ENCODE measurements at places on chromosomes 7 and 10.

- DNase-seq = no peak
Measured at GRCh38 chr10:132678436-132679216, 107.3 kb downstream of the NKX6-2 start.

- no peak for DNase-seq
Measured at GRCh38 chr7:27491534-27491933, 171.1 kb downstream of the HIBADH start.

DNA sequence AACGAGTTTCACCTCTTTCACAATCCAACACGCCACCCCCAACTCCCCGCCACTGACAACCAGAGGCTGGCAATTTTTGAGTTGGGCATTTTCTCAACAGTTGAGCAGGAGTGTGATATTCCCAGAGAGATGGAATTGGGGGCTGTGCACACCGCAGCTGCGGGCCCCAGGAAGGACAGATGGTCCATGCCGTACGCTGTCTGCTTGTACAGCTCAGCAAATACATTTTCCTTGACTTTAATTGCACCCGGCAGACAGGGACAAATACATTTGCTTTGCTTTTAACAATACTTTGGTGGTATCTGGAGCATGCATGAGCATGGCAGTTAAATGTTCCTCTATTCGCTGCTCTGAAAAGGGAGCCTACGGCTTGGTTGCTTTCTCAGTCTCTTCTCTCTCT, 354.2 kb upstream of the DPP6 start:
- DNase-seq = no peak

- no peak for DNase-seq
Measured at GRCh38 chr7:77766801-77767605, 31.2 kb downstream of the TMEM60 start.

GRCh38 chr10:126017961-126018560, 121.7 kb downstream of the FANK1 start:
- no peak for DNase-seq

DNA sequence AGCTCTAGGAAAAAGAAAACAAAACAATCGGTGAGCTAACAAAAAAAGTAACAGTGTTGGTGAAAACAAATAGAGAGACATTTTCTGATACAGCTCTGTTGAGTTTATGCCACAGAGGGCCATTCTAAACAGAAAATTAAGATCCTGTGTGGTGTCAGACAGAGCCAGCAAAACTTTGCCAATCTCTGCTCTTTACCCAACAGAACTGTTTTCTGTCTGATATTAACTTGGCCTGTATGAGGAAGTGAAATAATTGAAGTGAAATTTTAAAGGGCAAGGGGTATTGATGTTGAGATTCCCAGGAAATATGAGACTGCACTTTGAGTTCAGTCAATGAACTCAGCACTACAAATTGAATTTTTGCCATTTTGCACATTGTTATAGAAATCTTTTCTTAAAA, 101.0 kb downstream of the AOAH start:
- no peak for DNase-seq

- peak; percentile 86 for DNase-seq
Measured at GRCh38 chr10:80453842-80454512, at the start of gene TSPAN14. Gene TSPAN14, plus strand, starts transcription at chr10:80454310. Its CDS starts 34,924 bp downstream, at chr10:80489234.

GRCh38 chr10:69961881-69962745, 90.5 kb upstream of the MACROH2A2 start:
- no peak for DNase-seq

GRCh38 chr7:12475362-12476063, 71.8 kb upstream of the VWDE start:
- no peak for DNase-seq

GRCh38 chr10:43816351-43817321, 168.0 kb upstream of the ZNF32 start:
- peak; percentile 90 for DNase-seq

DNA sequence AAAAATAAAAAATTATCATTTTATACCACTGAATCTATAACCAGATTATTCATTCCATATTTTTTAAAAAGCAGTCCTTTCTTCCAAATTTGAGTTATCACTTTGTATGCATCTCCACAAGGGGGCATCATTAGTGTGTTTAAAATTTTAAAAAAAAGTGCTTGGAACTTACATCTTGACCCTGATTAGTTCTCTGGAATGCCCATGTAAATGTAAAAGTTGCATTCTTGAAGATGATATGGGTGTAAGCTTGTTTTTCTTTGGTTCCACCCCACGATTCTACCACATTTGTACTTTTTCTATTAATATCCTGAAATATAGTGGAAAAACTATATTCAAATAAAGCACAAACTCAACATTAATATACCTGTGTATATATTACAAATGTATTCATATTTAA, 144.9 kb downstream of the ELAPOR2 start:
- DNase-seq = peak; percentile 15

DNA sequence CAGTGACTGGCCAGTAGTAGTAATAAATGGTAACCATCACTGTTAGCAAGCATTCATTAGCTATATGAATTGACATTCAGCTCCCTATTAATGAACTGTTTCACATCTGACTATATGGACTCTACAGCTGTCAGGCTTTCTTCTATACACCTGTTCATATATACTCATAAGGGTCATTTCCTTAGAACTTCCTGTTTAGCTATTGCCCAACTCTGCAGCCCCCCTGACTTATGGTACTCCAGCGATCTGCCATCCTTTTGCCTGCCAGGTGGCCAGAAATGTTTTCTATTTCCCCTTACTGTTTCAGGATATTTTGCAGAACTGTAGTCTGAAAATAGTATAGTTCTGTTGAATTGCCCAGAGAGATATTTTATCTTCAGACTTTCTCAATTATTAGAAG, 56.6 kb downstream of the TASOR2 start:
- DNase-seq = no peak

- no peak for DNase-seq
Measured at GRCh38 chr10:87712913-87713616, 53.4 kb downstream of the PAPSS2 start.

DNA sequence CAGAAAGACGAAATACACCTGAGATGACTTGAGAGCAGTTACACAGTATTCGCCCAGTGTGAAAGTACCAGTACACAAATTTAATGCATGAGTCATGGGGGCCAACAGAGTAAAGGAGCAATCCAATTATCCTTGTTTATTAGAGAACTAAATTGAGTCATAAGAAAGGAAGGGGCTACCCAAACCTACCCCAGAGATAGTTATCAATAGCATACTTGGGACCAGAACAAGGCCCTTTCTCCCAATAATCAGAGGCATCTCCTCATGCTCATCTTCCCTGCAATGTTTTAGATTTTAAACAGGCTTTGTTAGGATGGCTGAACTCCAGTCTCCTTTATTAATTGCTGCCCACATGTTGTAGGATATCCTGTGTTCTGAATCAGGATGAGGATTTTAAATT, 239.7 kb upstream of the LRGUK start:
- no peak for DNase-seq

GRCh38 chr10:60367024-60367423, 22.7 kb downstream of the ANK3 start:
- DNase-seq = no peak

GRCh38 chr7:123635551-123636359, 19.9 kb upstream of the LMOD2 start:
- DNase-seq = no peak

GRCh38 chr10:78937393-78937792, 131.4 kb upstream of the ZMIZ1 start:
- DNase-seq = no peak

DNA sequence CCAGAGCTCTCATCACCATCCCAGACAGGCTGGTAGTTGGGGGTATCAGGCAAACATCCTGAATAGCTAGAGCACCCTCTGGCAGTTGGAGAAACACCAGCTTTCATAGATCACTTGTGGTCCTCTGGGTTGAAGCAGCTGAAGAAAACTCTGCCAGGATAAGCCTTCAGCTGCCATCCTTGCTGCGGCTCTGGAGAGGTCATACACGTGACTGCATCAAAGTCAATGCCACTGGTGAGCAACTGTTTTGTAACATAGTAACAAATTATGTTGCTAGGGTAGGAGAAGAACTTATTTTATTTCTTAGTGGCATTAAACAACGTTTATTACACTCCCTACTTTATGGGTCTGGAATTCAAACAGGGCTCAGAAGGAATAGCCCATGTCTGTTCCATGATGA, 19.2 kb upstream of the PANK1 start:
- no peak for DNase-seq

DNA sequence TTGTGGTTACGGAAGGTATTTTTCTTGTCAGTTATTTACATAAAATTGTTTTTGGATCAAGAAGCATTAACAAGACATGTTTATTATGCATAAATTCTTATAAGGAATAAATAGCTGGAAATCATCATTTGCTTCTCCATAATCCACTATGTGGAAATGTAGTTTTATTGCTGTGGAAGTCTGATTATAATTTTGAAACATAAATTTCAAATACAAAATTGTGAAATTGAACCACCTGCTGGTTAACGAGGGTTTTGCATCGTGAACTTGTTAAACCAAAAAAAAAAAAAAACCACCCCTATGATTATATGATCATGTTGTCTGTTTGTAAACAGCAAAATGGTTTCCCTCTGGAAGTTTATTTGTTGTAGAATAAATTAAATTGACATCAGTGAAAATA, 25.9 kb downstream of the ABRAXAS2 start:
- DNase-seq = peak; percentile 19

DNA sequence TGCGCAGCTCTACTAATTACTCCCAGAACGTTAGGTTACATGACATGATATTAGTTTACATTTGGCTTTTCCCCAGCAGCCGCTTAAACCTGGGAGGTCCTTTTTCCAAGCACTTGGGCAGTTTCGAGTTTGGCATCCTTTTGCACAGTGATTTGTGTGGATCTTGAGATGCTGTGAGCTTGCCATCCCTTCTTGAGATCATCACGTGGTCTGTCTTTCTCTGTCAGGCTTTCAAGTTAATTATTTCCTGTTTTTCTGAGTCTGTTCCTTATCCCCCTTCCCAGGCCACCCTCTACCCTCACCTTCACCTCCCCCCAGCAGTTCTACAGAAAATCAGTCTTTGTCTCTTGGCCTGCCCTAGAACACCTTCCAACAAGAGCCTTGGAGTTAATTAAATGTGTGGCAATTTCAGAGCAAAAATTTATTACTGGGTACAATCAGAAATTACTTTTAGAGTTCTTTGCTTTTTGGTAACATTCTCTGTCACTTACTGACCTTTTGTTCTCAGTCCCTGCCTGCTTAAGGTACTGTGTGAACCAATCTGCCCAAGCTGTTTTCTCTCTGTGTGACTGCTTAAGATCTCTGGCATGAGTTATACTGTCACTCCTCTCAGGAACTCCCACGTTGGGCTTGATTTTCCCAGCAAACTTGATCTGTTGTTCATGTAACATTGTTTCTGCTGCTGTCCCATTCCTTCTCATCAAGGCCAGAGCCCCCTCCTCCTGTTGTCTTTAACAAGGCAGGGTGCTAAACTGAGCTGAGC, 3.1 kb upstream of the SLF2 start:
- DNase-seq = no peak

- DNase-seq = no peak
Measured at GRCh38 chr10:13681095-13681494, 94.3 kb downstream of the PRPF18 start.

DNA sequence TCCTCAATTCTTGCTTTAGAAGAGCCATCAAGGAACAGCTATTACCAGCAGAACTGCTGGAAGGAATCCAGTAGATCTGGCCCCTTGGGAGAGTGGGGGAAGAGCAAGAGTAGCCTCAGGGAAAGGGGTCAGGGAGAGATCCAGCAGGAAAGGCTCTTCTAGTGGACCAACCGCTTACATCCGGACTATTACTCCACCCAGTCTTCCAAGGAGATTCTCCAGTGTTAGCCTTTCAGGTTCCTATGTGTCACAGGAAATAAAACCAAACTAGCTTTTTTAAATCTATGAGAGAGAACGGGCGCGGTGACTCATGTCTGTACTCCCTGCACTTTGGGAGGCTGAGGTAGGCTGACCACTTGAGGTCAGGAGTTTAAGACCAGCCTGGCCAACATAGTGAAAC, 34.3 kb downstream of the TET1 start:
- DNase-seq = peak; percentile 23

DNA sequence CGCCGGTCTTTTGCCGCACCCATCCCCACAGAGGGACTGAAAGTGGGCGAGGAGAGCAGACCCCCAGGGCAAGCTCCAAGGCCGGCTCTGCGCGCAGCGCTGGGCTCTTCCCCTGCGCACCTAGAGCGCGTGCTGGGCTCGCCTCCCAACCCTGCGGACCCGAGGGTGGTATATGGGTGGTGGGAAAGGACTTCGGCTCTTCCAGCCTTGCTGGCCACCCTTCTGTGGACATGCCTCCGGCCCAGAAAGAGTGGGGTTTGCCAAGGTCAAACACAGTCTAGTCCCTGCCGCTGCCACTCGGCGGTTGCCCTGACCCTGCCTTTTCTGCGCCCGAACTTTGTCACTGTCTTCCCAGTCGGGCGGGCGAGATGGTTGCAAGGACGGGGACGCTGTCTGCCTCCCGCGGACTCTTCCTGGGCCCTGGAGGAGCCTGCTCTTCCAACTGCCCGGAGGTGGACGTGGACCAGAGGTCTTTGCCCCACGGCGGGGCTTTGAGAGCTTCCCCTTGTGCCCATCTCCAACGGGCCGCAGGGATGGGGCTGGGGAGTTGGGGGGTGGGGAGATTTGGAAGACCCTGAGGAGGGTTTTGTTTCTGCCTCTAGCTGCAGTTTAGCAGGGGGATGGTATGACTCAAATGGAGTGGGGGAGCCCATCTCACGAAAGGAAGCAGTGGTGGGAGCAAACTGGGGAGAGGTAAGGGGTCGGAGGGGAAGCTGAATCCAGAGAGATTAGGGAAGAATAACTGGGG, 1.5 kb downstream of the ADCY1 start:
- DNase-seq = no peak

DNA sequence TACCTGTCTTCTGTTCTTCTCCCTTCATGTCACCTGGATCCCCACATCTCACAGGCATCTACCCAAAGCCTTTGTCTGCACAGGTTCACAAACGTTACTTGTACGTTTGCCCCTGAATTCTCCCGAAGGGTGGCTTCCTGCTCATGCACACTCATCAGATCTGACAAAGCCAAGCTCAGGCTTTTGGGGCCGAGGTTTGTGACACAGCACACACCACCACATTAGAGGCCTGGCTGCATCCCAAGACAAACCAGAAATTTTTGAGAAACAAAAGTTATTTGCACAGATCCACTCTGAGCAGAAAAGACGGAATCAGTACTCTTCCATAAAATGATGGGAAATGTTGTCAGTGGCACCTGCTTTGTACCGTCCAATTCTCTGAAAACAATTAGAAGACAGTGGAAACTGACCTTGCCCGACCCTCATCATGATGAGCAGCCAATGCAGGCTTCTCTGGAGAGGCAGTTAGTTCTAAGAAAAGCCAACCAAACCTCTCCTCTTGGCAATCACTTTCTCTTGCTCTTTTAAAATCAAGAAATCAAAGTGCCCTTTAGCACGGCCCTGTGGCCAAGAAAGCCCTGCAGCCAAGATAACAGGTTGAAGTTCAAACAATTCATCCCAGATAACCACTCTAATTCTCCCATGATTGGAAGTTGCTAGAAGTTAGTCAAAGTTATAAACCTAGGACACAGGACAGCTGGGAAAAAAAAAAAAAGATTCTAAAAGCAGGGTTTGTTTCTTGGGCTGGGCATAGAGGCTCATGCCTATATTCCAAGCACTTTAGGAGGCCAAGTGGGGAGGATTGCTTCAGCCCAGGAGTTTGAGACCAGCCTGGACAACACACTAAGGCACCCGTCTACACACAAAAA, 13.6 kb upstream of the SVIL start:
- DNase-seq = no peak
